ENCODE measurements at places on chromosomes 1 and 21. TPM values are rescaled to one million over a fixed set of nuclear protein-coding genes. Genes with fewer than 3 reads are reported as not detected.

Gene BNIPL
- polyA plus RNA-seq: 0.16 TPM

- peaks cover 3% of the 10 kb centered on the region for H3K4me1 ChIP-seq
- no peaks in the 10 kb centered on the region for H3K36me3 ChIP-seq
- H3K27me3 ChIP-seq: no peaks in the 10 kb centered on the region
- no peak overlapping the region for H3K4me3 ChIP-seq
- no peak for DNase-seq
Observed at GRCh38 chr21:27423038-27423437, 456.1 kb upstream of the ADAMTS5 start.

DNA sequence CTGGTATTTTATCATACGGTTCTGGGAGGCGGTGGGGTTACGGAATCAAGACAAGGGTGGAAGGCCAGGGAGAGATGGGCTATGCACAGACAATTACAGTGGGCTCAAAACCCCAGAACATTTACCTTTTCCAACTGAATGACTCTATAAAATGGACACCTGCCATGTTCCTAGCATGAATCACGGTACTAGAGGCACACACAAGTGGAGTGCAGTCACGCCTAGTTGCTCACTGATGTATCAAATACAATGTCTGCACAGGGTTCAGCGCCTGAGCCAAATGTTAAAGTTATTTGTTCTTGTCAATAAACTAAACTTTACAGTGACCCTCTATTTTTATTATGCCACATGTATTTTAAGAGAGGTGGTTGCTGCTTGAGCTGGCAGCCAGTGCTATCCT is 121.4 kb downstream of the ATG4C start:
- no peak for DNase-seq
- no peaks in the 10 kb centered on the region for H3K36me3 ChIP-seq
- H3K27ac ChIP-seq: no peak overlapping the region
- H3K27me3 ChIP-seq: no peaks in the 10 kb centered on the region

Gene NUP210L
- not detected for polyA plus RNA-seq

GRCh38 chr21:44854391-44854663 is 19.2 kb downstream of the PTTG1IP start:
- H3K27me3 ChIP-seq: no peaks in the 10 kb centered on the region
- DNase-seq: no peak
- no peak overlapping the region for H3K27ac ChIP-seq
- no peak overlapping the region for H3K4me3 ChIP-seq

DNA sequence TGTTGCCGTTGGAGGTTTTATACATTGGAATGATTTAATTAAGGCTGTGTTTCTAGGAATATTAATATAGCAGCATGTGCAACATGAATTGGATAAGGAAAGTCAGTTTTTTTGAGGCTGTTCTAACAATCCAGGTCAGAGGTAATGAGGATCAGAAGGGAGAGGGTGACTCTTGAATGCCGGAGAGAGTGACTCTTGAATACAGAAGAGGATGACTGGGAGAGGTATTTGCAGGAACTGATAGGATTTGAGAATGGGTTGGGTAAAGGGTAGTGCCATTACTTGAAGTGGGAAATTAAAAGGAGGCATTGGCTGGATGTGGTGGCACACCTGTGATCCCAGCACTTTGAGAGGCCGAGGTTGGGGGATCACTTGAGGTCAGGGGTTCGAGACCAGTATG is 55.6 kb upstream of the MACF1 start:
- H3K27me3 ChIP-seq: no peaks in the 10 kb centered on the region
- H3K36me3 ChIP-seq: no peaks in the 10 kb centered on the region
- no peak overlapping the region for H3K4me3 ChIP-seq
- DNase-seq: no peak
- H3K27ac ChIP-seq: no peak overlapping the region

DNA sequence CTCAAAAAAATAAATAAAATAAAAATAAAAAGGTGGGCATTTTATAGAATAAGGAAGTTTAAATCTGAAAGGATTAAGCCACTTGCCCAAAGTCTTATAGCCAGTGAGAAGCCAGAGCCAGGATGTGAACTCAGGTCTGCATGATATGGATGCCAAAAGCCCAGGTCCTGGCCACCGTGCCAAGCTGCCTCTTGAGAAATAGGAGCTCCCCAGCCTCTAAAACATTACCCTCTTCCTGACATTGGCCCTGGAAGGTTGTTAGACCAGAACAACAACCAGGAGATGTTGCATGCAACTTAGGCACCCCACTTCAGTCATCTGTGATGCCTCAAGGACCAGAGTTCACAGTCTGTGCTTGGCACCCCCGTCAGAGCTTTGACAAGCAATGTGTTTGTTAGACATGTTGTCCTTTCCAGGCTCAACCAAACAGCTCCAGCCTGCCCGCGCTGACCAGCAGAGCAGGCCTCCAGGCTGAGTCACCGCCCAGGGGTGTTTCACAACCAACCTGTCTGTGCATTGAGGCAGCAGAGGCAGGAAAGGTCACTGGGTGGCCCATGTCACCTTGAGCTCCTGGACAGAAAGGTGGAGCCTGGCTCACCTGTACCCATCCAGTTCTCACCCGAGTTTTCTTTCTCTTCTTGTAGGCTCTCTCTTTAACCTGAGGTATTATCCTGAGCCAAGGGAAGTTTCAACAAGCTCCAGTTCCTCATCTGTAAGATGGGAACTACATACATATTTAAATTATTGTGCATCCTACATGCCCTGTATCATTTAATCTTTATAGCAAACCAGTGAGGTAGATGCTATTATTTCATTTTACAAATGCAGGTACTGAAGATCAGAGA is 14.9 kb upstream of the MED18 start:
- H3K36me3 ChIP-seq: no peaks in the 10 kb centered on the region
- no peaks in the 10 kb centered on the region for H3K27me3 ChIP-seq
- no peak overlapping the region for H3K4me3 ChIP-seq
- no peak overlapping the region for H3K27ac ChIP-seq

DNA sequence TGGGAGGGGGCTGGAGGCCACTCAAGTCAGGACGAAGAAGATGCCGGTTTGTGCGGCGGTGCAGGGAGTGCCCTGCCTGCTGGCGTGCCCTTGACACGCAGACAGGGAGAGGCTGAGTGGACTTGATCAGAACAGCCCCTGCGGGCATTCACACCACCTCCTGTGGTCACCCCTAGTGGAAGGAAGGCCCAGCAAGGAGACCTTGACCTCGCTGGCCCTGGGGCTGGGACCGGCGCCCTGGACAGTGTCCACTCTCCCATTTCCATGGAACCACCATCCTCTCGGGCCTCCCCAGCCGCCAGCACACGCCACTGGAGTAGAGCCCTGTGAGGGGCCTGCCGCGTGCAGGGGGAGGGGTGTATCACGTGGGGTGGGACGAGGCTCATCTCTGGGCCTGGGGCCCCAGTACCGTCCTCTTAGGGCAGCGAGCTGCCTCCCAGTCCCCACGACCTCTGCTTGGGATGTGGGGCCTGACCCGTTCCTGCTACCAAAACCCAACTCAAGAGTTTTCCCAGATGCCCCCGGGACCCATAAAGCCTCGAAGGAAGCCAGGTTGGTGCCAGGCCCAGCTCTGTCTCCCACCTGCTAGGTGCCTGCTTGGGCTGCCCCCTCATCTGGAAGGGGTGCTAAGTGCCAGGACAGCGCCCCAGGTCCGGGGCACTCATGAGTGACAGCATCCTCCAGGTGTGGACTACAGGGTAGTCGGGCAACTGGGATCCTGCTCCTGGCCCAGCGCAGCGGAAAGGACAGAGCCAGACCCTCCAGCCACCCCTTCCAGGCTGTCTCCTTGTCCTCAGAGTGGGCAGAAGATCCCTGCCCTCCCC is 62.8 kb downstream of the SLX9 start:
- 0 out of 2 replicates have a peak, but pooled peaks cover 7% of the 10 kb centered on the region for H3K4me1 ChIP-seq
- DNase-seq: no peak
- no peaks in the 10 kb centered on the region for H3K27me3 ChIP-seq
- H3K4me3 ChIP-seq: no peak overlapping the region

Gene GSTM2
- polyA plus RNA-seq: 97.6 TPM
